GM13976 (cell line): ENCODE measurements at places on chromosomes 2 and 18.

GRCh38 chr2:190180313-190181122 is 118.0 kb upstream of the MSTN start:
- DNase-seq: peak; percentile 85

DNA sequence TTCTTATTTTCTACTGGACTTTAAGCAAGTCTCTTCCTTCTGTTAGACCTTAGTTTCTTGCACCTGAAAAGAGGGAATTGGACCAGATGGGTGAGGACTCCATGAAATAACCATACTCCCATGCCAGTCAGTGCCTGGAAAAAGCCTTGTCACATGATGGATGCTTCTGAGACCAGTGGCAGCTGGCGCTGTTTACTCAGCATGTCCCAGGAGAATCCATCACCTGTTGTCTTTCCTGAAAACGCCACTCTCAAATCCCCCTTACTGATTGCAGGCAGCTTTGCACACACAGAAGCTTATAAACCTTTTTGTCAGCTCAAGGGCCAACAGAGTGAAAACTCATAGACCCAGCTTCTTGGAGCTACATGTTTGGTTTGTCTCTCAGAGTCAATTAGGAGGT is 117.6 kb downstream of the POLE4 start:
- no peak for DNase-seq

GRCh38 chr2:8505311-8505920 is 176.4 kb upstream of the ID2 start:
- no peak for DNase-seq

- peak; percentile 57 for DNase-seq
These were observed 510.3 kb downstream of the RNF144A start for GRCh38 chr2:7427293-7428060.

GRCh38 chr2:154449951-154450658 is 248.4 kb upstream of the KCNJ3 start:
- no peak for DNase-seq

DNA sequence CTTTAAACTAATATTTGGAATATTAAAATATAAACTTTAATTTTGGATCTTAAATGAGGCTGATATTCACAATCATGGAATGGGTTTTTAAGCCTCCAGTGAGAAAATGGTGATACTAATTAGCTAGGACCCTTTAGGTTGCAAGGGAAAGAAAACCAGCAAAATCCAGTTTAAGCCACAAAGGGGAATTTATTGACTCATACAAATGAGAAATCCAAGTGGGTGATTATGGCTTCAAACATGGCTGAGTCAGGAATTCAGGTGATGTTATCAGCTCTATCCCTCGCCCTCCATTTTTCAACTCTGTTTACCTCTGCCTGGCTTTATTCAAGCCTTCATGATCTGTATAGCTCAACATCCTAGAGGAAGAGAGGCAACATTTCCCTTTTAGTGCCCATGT is 75.3 kb upstream of the DLX2 start:
- no peak for DNase-seq
